ENCODE measurements at places on chromosomes 2 and 18.

DNA sequence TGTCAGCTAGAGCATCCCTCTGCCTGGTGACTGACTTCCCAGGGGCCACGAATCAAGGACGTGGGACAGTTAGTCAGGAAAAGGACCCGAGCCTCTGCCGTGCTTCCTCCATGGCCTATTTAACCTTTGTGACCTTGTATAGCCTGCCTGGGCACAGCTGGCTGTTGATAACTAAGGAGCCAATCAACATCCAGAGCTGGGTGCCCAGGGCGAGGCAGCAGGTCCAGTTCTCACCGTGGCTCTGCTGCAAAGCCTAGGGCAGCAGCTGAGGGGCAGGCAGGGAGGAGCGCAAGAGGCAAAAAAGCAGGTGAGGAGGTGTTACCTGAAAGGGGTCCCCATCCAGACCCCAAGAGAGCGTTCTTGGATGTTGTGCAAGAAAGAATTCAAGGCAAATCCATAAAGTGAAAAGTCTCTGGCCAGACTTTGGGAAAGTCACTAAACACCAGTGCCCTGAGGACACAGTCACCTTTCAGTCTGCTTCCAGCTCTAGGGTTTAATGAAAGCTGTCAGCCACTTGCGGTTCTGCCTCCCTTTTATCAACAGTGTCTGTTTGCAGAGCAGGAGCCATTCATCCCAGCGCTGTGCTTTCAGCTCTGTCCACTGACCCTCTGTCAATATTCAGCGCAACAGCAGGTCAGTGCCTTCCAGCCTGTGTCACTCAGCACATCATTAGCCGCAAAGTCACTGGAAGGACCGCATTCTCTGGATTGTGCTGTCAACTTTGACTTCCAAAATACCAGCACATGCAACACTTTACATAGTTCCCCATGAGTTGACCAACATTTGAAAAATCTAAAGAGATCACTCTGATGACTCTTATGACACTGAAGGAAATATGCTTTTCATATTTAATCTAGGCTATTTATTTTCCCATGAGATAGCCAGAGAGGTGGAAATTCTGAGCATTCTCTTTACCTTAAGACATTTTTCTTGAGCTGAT lies 38.6 kb upstream of the ASAP2 start:
- DNase-seq, result no peak

- no peak for DNase-seq
Measured at GRCh38 chr2:129636692-129637091, 342.8 kb upstream of the RAB6C start.

DNA sequence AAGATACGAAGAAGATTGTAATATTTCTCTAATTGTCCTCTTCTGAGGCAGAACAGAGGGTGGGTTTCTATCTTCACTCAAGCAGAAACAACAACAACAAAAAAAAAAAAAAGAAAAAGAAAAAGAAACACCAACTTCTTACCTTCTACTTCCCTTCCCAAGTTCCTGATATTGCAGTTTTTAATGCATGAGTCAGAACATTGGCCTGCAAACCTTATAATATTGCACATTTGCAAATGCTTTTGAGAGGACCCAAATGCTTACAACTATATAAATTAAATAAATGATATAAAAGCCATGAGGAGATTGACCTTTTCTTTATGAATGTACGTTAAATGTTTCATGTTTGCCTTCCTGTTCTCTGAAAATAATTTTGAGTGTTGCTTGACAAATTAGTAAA lies 37.3 kb downstream of the PAX3 start:
- DNase-seq, result no peak

GRCh38 chr18:58776084-58776483 lies 88.6 kb upstream of the ZNF532 start:
- no peak for DNase-seq

- DNase-seq, result no peak
Measured at GRCh38 chr2:63614983-63615945, 26.5 kb downstream of the MDH1 start.

- peak; percentile 27 for DNase-seq
Measured at GRCh38 chr2:15159751-15160177, 401.4 kb downstream of the NBAS start.

DNA sequence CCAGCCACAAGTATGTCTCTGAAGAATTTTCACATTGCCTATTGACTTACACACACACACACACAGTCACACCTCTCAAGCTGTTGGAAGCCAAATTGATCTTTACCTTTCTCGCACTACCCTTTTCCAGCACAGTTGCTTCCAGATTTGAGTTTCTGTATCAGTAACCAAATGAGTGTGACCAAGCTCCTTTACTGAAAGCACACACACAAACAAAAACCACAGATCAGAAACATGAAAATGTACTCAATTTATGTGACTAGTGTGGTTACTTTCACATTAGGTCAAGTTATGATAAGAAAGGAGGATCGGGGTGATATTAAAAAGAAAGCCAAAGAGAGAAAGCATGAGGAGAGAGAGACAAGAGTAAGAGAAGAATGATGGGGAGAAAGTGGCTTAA lies 993.9 kb upstream of the POU3F3 start:
- no peak for DNase-seq

GRCh38 chr2:195181059-195181705 lies 475.8 kb upstream of the SLC39A10 start:
- no peak for DNase-seq

GRCh38 chr2:164046040-164046439 lies 310.2 kb upstream of the FIGN start:
- no peak for DNase-seq

Measured in NCI-H1105 treated with DMSO at 0.1 percent for 48 hours (cell line).